B cell (primary cell): ENCODE measurements at places on chromosomes 7 and 10. TPM values are rescaled to one million over a fixed set of nuclear protein-coding genes. Genes with fewer than 3 reads are reported as not detected.

- DNase-seq = no peak
Measured at GRCh38 chr7:158130023-158130409, 457.6 kb downstream of the PTPRN2 start.

- DNase-seq = no peak
Measured at GRCh38 chr10:25261558-25261957, 86.8 kb downstream of the GPR158 start.

DNA sequence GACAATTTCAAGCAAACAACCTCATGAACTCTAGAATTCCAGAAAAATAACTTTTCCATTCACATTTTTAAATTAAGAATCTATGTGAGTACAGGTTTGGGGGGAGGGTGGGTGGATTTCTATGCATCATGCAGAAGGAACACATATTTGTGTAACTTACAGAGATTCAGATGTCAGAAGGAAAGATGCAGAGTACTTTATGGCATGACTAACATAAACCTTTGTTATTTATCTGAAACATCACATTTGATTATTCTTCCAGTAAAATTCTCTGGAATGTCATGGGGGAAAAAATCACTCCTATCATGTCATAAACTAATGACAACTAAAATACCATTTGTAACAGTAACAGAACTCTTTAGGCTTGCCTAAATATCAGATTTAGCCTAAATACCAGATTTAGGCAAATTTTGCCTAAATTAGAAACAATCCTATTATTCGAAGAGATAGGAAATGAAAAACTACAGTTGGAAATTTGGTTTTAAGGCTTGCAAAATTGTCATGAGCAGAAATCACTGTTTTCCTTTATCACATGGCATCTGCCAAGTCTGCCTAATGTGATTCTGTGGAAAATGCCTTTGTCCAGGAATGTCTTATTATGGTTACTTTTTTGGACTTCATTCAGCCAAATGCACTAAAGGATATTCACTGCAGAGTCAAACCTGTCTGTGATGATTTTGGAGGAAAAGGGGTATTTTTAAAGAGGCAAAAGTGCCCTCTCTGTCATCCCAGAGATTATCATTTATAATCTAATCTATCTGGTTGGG lies 527.7 kb upstream of the CELF2 start:
- no peak for DNase-seq

DNA sequence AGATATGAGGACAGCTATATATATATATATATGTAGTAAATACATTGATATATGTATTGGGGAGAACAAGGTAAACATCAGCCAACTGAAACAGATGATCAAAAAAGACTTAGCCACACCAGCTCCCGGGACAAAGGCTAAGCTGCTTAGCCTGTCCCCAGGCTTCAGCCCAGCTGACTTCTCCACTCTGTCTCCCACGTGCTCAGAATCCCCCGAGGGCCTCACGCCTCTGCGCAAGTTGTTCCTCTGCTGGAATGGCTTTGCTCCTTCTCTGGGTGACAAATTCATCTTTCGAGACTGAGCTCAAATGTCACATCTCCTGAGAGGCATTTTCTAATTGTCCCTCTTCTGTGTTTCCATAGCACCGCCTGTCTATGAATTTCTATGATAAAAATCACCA lies 8.6 kb upstream of the INSIG1 start:
- DNase-seq = no peak

- DNase-seq = no peak
Measured at GRCh38 chr7:128939861-128940410, 2.2 kb downstream of the IRF5 start.

GRCh38 chr10:5752301-5752871 lies 60.8 kb downstream of the GDI2 start:
- DNase-seq = no peak

- DNase-seq = no peak
Measured at GRCh38 chr7:124681946-124682345, 83.6 kb downstream of the GPR37 start.

DNA sequence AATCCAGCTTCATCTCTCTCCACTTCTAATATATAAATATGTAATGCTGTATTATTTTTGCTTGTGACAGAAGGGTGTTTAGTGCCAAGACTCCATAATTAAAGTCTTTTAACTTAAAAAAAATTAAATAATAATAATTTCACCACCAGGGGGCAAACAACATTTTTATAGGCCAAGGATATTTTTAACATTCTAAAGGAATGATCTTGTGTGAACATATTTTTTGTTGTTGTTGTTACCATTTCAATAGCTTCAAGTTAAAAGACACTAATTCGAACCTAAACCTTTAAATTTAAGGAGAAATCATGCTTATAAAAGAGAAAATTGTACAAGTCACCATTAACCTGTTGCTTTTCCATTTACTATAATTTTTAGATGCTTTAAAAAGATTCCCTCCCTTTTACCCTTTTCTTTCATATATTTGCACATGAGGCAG lies 7.5 kb upstream of the DNAJC1 start:
- DNase-seq = peak; percentile 39

DNA sequence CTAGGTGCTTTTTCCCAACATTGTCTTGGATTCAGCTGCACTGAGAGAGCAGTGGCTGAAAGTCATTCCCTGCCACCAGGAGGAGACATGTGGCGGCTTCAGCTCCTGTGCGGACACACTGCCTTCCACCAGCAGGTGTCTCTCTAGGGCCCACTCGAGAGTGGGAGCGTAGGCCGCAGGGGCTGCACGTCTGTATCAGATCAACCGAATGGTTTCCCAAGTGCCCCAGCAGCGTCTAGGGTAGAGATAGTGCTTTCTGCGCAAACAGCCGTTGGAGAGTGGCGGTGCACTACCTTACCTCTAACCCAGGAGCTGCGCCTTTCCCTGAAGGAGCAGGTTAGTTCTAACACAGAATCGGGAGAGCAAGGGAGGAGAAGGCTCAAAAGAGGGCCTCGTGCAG lies 31.7 kb downstream of the PAPOLB start:
- peak; percentile 63 for DNase-seq

DNA sequence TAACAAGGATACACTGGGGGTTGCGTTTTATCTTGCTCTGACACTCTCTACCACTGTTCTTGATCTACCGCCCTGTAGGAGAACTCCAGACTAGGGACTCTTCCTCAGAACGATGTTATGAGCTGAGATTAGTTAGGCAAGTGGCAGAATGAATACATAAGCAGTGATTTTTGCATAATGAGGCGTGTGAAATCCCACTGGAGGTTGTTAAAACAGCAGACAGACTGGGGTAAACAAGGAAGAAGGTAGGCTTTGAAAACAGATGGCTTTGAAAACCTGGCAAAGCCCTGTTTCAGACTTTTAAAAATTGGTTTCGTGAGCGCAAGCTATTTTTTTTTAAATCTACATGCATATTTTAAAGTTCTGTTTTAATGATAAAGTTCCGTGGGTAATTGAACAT lies 785.2 kb downstream of the TYW1 start:
- DNase-seq = no peak

DNA sequence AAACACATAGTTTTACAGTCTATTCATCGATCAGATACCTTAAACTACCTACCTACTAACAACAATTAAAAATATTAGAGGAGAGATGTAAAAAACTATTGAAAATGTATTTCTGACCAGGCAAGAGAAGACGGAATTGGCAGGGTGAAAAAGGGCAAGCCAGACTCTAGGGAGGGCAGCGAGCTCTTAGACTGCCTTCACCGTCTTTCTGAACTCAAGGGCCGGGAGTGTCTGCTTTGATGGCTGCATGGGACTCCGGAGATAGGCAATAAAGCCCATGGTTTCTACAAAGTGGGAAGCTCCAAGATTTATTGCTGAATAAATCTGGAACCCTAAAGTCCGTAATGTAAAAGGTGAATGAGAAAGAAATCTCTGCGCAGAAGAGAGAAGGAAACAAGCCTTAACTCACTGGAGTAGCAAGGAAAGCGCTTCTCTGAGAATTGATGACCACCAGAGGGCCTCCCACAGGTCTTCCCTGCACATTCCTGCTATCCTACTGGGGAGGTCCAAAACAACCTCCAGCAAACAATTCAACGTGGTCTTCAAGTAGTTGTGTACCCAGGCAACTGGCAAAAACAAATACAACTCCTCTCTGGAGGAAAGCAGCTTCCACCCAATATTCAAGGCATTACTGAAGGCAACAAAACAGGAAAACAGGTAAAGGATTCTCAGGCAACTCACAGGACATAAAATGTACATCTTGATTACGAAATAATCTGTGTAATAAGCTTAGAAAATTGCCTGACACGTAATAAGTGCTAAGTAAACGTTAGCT lies 181.3 kb downstream of the SDK1 start:
- peak; percentile 38 for DNase-seq

Gene SH2D4B
- 0.12 and 0.22 TPM in 2 replicates for total RNA-seq

Gene SUN3
- total RNA-seq = not detected in 2 replicates

Gene NKX2-3
- not detected in 2 replicates for total RNA-seq

Gene FAS
- 11.5 and 13.7 TPM in 2 replicates for total RNA-seq

Gene TAS2R5
- 3.6 and 6.5 TPM in 2 replicates for total RNA-seq

Gene TRIM73
- total RNA-seq = 16.4 and 18.3 TPM in 2 replicates

Gene MALSU1
- total RNA-seq = 38.0 and 40.8 TPM in 2 replicates

Gene ZNF425
- total RNA-seq = 2.8 and 3.3 TPM in 2 replicates

Gene UCMA
- not detected in 2 replicates for total RNA-seq

Gene RBP4
- total RNA-seq = not detected in 2 replicates
